Progenitor cell of endocrine pancreas (in vitro differentiated cells): ENCODE measurements at places on chromosomes 11 and 22. TPM values are rescaled to one million over a fixed set of nuclear protein-coding genes. Genes with fewer than 3 reads are reported as not detected.

LDHA gene
- total RNA-seq, result 60.6 and 78.1 TPM in 2 replicates

RPL3 gene
- 2,433 and 2,506 TPM in 2 replicates for total RNA-seq

DNA sequence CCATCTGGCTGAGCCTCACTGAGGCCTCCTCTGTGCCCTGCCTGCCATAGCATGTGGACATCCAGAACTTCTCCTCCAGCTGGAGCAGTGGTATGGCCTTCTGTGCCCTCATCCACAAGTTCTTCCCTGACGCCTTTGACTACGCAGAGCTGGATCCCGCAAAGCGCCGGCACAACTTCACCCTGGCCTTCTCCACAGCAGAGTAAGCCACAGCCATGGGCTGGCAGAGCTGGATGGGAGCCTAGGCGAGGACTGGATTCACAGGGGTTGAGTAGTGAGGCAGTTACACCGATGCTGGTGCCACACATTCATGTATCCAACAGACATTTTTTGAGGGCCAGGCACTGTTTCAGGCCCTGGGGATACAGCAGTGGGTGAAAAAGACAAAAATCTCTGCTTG is 9.1 kb downstream of the SMTNL1 start:
- H3K36me3 ChIP-seq, result peaks cover 5% of the 10 kb centered on the region
- peaks cover 4% of the 10 kb centered on the region for H3K4me1 ChIP-seq
- H3K27me3 ChIP-seq, result peaks cover 9% of the 10 kb centered on the region
- DNase-seq, result no peak
- H3K4me3 ChIP-seq, result no peak overlapping the region

GRCh38 chr11:16946477-16947282 is 67.5 kb downstream of the PLEKHA7 start:
- H3K4me3 ChIP-seq, result no peak overlapping the region
- no peaks in the 10 kb centered on the region for H3K36me3 ChIP-seq
- no peaks in the 10 kb centered on the region for H3K27me3 ChIP-seq
- DNase-seq, result no peak

DNA sequence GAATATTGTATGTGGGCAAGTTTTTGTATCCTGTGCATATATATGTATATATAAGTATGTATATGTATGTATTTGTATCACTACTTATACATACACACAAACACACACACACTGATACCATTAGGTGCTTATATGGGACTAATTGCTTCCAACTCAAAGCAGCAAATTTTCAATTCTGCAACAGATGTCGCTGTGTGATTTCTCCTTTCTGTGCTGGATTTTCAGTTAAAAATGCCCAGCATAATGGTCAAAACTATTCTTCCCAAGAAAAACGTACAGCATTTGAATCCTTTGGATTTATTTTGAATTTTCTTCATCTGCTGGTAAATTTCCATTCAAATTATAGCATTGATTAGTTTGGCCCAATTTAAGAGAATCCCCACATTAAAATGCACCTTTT is 4.3 kb downstream of the CADM1 start:
- no peak for DNase-seq
- peaks cover 38% of the 10 kb centered on the region for H3K4me1 ChIP-seq
- H3K4me3 ChIP-seq, result no peak overlapping the region
- peaks cover 4% of the 10 kb centered on the region for H3K36me3 ChIP-seq
- peaks cover 13% of the 10 kb centered on the region for H3K27me3 ChIP-seq

DNA sequence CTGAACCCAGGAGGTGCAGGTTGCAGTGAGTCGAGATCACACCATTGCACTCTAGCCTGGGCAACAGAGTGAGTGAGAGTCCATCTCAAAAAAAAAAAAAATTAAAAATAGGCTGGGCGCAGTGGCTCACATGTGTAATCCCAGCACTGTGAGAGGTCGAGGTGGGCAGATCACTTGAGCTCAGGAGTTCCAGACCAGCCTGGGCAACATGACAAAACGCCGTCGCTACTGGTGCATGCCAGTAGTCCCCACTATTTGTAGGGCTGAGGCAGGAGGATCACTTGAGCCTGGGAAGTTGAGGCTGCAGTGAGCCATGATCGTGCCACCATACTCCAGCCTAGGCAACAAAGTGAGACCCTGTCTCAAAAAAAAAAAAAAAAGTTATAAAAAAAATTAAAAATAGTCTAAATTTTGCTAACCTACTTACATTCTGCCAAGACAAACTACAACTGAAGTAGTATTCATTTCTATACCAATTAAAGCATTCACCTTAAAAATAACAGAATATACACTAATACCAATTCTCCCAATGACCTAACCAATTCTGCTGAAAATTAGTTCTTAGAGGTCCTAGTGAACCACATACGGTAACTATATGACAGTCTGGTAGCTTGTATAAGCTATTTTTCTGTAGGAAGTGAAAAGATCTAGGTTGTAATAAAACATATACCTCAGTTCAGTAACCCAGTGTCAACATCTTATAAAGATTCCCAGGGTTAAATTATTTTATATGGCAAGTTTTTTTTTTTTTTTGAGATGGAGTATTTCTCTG is 7.1 kb downstream of the DDX6 start:
- H3K27ac ChIP-seq, result no peak overlapping the region
- no peak for DNase-seq
- H3K27me3 ChIP-seq, result no peaks in the 10 kb centered on the region
- peaks cover 8% of the 10 kb centered on the region for H3K36me3 ChIP-seq
- no peak overlapping the region for H3K4me3 ChIP-seq
- peaks cover 12% of the 10 kb centered on the region for H3K4me1 ChIP-seq

OR4S2 gene
- not detected in 2 replicates for total RNA-seq

GRCh38 chr11:118602331-118602730 is 5.1 kb upstream of the PHLDB1 start:
- no peak for DNase-seq
- no peak overlapping the region for H3K27ac ChIP-seq
- peaks cover 4% of the 10 kb centered on the region for H3K27me3 ChIP-seq
- H3K4me3 ChIP-seq, result no peak overlapping the region

OR2AG2 gene
- 0.48 and 1.0 TPM in 2 replicates for total RNA-seq

SLC15A3 gene
- total RNA-seq, result 4.8 and 6.2 TPM in 2 replicates

GRCh38 chr11:44007481-44008087 is 40.2 kb upstream of the ACCSL start:
- peaks cover 2% of the 10 kb centered on the region for H3K4me1 ChIP-seq
- no peaks in the 10 kb centered on the region for H3K36me3 ChIP-seq
- DNase-seq, result no peak

MN1 gene
- 5.5 and 5.9 TPM in 2 replicates for total RNA-seq
